ENCODE measurements at places on chromosomes 1 and 21.
A peak's percentile ranks its signal among the peaks of the same experiment; 100 is the strongest.

- DNase-seq: no peak
Observed at GRCh38 chr1:1185101-1185765, 11.6 kb downstream of the TTLL10 start.

- DNase-seq: peak; percentile 69
Observed at GRCh38 chr1:99731384-99731783, 35.1 kb downstream of the FRRS1 start.

- DNase-seq: no peak
Observed at GRCh38 chr1:240876071-240876470, 264.1 kb upstream of the GREM2 start.

- no peak for DNase-seq
Observed at GRCh38 chr1:226627924-226628611, 79.5 kb downstream of the STUM start.

- DNase-seq: no peak
Observed at GRCh38 chr1:38025664-38026063, 13.1 kb downstream of the UTP11 start.

- DNase-seq: no peak
Observed at GRCh38 chr1:226678251-226678650, 60.8 kb downstream of the ITPKB start.

DNA sequence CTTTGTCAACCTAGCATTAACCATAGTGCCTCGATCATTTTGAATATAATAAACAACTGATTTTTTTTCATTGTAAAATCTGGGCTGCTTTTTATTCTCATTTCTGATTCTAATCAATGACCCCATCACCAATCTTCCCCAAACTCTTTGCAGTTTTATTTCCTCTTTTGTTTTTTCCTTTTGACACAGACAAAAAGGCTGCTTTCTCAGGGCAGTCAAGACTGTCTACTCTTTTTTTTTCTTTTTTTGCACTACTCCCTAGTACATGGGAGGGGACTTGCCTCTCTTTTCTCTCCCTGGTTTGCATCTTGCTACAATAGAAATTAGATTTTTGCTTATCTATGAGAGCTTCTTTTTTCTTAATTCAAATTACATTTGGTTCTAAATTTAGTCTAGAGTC is 987.9 kb downstream of the ADGRL2 start:
- DNase-seq: no peak

- no peak for DNase-seq
Observed at GRCh38 chr1:64944913-64945312, 21.4 kb downstream of the JAK1 start.

GRCh38 chr1:109538827-109539555 is 681 bp upstream of the GPR61 start:
- no peak for DNase-seq

- DNase-seq: peak; percentile 23
Observed at GRCh38 chr1:178727014-178727895, 2.2 kb downstream of the RALGPS2 start.

- no peak for DNase-seq
Observed at GRCh38 chr1:15550573-15550972, 23.9 kb downstream of the DNAJC16 start.

- no peak for DNase-seq
Observed at GRCh38 chr1:175564119-175564518, 179.3 kb downstream of the TNR start.
